ENCODE measurements at places on chromosomes 6 and 20.
A peak's percentile ranks its signal among the peaks of the same experiment; 100 is the strongest.

- DNase-seq: no peak
Measured at GRCh38 chr6:68252632-68253031, 382.4 kb upstream of the ADGRB3 start.

DNA sequence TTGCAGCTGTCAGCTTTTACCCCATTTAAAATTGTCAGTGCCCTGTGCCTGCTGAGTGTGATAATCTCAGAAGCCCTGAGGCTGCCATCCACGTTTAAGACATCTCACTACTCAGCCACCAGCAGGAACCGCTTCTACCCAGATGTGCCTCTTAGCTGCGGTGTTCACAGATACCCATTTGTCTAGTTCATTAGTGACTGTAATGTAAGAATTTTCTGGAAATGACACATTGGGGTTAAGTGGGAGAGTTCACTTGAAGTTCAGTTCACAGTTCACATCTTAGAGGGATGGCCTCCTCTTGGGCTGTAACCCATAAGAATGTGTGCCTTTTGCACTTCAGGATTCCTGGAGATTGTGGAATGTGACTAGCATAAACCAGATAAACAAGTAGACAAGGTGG is 477.7 kb downstream of the BTBD3 start:
- DNase-seq: no peak

GRCh38 chr6:125534430-125535263 is 214.8 kb upstream of the HEY2 start:
- no peak for DNase-seq

DNA sequence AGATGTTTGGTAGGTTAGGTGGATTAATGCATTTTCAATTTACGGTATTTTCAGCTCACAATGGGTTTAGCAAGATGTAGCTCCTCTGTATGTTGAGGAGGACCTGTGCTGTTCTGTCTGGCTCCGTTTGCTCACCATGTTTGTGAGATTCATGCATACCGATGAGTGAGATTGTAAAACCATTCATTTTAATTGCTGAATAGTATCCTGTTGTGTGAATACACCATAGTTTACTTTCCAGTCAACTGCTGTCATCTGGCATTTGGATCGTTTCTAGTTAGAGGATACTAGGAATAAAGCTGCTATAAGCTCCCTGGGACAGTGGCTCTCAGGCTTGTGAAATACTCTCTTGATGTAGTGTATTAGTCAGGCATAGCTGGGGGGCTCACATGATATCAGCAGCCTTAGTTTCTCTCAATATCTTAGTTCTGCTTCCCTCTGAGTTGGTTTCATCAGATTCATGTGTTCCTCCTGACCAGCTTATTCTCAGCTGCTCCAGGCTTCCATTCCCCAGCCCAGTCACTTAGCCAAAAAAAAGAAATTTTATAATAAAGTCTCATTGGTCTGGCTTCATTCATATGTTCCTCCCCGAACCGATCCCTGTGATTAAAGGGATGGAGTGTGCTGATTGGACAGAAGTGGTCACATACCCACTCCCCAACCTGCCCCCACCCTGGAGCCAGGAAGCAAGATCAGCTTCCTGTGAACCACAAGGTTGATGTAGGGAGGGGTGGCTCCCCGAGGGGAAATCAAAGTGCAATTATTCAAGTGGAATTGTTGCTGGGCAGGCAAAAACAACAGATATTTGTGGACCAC is 10.9 kb upstream of the B4GALT5 start:
- DNase-seq: peak; percentile 24

DNA sequence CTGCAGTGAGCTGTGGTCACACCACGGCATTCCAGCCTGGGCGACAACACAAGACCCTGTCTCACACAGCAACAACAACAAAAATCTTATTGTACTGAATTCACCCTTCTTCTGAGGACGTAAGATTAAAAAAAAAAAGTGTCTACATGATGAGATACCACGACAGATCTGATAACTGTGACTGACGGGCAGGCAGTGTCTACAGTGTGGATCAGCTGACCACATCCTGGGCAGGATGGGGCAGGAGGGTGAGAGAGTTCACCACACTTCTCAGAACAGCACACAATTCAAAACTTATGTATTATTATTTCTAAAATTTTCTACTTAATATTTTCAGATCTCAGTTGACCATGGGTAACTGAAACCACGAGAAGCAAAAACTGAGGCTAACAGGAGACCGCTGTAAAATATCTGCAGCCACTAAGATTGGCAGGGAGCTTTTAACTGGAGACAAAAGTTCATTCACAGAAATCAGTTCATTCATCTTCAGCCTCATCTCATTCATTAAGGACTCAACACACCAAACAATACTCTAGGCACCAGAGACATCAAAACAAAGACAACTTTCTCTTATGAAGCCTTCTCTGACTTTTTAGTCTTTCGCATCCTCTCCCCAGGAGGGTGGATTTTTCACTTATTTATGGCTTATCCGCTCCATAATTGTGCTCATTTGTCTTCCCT is 15.7 kb upstream of the NHSL1 start:
- no peak for DNase-seq

GRCh38 chr6:85005494-85005893 is 241.1 kb upstream of the TBX18 start:
- DNase-seq: no peak

DNA sequence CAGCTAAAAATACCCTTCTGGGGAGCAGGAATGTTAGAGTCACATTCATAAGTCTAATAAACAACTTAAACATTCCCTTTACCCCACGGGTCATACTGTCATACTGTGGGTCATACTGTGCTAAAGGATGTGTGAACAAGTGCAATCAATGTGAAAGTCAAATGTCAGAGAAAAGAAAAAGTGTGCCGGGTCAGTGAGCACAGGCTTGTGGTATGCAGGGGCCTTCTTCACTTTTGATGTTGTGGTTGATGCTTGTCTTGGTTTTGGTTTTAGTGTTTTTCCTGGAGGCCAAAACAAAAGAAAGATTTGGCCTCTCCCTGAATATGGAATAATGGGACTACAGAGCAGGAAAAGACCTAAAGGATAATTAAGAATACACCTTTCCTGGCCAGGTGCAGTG is 267.9 kb upstream of the PLN start:
- DNase-seq: peak; percentile 10

GRCh38 chr6:24666097-24666640 is 530 bp downstream of the TDP2 start:
- DNase-seq: peak; percentile 4

GRCh38 chr6:45174045-45174444 is 154.1 kb upstream of the RUNX2 start:
- DNase-seq: no peak

- no peak for DNase-seq
Measured at GRCh38 chr6:6922166-6922565, 185.6 kb upstream of the RREB1 start.

DNA sequence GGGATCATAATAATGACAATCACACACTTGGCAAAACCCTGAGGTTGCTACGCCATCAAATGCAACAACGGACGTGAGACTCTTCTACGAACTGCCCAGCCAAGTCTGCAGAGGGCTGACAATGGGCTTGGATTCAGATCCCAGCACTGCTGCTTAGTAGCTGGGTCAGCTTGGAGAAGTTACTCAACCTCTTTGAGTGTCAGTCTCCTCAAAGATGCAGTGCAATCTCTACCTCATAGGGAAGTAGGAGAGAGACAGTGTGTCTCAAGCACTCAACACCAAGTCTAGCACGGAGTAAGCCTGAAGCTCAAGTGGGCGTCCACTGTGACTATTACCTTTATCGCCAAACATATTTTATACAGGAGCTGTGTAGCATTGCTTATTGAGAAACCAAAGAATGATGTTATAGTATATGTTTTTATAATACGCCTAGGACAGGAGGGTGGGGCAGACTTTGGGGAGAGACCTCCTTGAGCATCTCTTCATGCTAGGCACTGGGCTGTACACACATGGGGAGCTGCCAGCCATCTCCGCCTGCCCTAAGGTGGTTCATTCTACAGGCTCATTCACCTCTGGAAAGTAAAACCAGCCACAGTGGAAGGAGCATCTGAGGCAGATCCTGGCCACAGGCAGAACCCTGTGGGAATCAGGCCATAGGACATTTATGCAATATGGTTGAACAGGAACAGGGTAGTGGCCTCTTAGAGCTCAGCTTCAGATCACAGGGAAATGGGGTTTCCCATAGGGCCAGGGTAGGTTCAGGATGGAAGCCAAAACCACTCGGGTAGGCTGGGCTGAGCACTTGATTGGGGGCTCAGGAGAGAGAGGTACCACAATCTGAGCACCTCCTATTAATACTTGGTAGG is 160.2 kb downstream of the MRPL14 start:
- DNase-seq: no peak

DNA sequence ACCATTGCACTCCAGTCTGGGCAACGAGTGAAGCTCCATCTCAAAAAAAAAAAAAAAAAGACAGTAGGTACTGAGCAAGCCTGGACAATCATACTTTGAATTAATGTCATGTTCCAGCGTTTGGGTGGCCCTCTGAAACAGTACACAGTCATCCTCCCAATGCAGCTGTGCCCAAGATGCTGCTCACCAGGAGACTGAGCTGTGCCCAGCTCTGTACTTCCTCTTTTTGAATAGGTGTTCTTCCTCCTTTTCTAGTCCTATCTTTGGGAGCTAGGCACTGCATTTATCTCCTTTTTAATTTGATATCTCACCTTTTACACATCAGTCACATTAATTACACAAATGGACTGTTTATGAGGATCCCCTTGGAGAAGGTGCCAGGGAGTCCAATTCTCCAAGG is 101.5 kb downstream of the RPP40 start:
- DNase-seq: no peak

DNA sequence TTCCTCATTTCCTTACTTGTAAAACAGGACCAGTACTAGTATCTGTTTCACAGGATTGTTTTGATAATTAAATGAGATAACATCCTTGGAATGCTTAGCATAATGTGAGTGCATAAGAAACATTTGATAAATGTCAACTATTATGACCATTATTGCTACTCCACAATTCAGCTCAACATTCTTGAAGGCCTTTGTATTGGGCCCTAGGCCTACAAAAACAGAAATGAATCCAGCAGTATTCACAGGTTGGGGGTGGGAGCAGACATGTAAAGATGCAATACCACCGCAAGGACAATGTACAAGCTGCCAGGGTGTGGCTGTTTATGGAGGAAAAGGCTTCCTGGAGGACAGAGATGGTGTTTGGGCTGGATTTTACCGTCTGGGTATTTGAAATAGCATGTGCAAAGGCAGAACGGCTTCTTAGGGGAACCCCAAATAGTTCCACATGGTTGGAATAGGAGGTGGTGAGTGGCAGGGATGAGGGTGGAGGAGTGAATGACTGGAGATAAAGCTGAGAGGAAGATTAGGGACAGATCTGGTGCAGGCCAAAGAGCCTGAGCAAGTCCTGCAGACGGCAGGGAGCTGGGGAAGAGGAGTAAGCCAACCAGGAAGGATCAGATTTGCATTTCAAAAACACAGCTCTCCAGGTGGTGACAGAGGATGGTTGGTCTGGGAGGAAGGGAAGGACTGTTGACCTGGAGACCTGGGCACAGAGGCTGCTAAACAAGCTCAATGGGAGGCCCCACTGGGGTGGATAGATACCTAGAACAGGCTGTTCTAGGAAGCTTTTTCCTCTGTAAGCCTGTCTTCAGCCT is 57.0 kb upstream of the EPB41L1 start:
- DNase-seq: peak; percentile 89

DNA sequence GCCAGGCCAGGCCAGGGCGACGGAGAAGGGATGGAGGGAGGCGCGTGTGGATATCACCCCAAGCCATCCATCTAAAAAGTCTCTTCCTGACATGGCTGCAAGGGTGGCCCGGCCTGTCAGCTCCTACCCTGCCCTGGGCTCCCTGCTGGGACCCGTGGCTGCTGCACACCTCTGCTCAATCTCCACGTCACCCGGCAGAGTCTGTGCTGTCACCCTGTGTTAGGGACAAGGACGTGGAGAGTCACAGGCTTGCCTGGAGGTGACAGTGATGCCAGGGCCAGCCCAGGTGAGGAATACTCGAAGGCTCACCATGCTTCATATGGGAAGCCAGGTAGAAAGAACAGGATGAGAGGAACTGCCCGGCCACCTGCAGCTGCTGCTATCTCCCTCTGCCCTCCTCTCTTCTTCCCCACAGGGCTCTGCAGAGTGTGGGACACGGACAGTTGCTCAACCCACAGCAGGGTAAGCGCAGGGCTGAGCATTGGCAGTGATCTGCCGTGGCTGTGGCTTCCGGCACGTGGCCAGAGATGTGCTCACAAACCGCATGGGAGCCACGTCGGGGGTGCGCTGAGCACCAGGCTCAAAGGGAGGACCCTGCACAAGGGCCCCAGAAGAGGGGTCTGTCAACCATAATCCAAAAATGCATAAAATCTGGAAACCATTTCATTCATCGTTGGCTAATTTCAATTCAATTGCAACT is 214.3 kb downstream of the DLL1 start:
- DNase-seq: no peak

DNA sequence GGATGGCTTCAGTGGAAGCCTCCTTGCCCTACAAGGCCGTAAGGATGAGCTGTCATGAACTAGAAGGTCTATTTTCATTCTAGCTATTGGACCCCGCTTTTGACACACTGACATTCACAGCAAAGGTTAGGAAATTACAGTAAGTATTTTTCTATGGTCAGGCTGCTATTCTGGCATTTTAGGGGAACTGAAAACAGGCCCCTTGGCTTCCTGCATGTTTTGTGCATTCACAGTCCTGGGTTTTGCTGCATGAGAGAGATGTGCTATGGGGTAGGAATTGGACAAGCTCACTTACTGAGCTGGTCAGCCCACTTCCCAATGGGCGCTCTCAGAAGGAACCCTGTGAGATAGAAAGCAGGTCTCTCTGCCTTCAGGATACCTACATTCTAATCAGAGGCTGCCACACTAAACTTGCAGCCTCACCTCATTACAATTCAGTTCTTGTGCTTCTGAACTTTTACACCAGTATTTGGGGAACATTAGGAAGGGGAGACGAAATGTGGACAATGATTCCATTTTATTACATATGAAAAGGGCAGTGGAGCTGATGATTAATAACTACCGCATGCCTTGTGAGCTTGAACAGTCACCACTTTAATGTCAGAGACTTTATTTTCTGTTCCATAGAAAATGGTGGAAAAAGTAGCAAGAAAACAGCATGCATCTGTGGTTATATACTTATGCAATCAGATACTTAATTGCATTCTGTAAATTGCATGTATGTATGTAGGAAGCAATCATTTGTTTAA is 86.6 kb upstream of the TAB2 start:
- DNase-seq: no peak

DNA sequence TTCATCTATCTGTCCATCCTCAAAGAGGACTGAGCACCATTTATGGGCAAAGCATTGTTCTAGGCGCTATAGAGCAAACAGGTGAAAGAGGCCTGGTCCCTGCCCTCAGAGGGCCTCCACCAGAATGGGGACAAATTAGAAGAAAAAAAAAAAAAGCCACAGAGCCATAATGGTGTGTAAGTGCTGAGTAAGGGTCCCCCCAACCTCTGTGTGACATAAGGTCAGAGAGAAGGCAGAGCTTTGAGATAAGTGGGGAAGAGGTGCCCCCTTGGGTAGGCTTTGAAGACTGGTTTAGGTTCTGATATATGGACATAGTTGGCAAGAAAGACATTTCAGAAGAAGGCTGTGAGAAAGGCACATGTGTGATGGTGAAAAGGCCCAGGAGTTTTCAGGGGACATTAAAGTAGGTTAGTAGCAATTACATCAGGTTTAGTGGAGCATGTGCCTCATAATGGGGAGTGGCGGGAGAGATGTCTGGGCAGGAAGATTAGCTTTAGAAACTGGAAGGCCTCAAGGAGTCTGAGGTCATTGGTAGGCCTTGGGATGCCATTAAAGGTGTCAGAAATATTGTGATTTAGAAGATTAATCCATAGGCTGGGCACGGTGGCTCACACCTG is 15.3 kb upstream of the ZBTB9 start:
- no peak for DNase-seq

GRCh38 chr6:70411542-70412251 is 1.6 kb upstream of the FAM135A start:
- no peak for DNase-seq

All from fibroblast of skin of scalp (primary cell).